Omental fat pad (tissue), 4 donors: ENCODE measurements at places on chromosomes 3 and 15. TPM values are rescaled to one million over a fixed set of nuclear protein-coding genes. Genes with fewer than 3 reads are reported as not detected.

DNA sequence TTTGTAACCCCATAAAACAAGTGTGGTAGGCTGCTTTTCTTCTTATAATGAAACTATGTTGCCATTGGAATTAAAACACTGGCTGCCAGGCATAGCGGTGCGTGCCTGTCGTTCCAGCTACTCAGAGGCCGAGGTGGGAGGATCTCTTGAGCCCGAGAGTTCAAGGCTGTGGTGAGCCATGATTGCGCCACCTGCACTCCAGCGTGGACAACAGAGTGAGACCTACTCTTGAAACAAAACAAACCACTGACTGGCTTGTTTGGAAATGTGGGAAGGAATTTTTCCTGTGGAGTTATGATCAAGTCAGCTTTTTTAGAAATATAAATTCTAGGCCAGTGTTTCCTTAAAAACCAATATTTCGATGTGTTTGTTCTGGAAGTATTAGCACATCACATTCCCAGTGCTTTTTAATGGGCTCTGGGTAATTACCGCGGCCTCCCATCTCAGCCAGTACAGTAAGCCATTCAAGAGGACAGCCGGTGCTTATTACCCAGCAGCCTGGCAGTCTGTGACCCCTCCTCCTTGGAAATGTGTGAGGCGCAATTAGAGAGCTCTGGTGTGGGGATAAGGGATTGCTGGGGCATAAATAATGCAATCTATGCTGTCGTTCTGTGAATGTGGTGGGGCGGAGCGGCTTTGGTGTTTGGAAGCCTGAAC is 58.3 kb upstream of the TRAK1 start:
- no peak for DNase-seq

GRCh38 chr15:61796056-61796455 is 264.2 kb downstream of the VPS13C start:
- no peak for DNase-seq

DNA sequence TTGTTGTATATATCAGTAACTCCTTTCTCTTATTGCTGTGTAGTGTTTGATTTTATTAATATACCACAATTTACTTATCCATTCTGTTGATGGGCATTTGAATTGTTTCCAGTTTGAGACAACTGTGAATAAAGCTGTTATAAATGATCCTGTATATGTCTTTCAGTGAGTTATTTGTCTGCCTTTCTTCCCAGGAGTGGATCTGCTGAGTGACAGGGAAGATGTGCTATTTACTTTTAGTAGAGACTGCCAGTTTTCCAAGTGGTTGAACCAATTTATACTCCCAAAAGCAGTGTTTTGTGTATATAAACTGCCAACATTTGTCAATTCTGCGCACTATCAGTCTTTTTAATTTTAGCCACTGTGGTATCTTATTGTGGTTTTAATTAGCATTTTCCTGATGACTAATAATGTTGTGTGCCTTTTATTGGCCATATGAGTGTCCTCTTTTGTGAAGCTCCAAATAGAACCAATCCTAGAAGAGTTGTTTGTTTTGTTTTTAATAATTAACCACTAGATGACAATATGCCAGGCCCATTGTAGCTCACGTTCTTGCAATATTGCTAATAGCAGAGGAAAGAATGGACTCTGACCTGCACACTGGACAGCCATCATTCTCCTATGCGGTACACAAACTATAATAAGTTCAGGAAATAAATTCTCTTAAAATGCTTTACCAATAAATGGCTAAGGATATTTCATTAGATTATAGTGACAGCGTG is 25.3 kb downstream of the TRANK1 start:
- DNase-seq, result no peak

CERS3 gene
- total RNA-seq, result not detected

DNA sequence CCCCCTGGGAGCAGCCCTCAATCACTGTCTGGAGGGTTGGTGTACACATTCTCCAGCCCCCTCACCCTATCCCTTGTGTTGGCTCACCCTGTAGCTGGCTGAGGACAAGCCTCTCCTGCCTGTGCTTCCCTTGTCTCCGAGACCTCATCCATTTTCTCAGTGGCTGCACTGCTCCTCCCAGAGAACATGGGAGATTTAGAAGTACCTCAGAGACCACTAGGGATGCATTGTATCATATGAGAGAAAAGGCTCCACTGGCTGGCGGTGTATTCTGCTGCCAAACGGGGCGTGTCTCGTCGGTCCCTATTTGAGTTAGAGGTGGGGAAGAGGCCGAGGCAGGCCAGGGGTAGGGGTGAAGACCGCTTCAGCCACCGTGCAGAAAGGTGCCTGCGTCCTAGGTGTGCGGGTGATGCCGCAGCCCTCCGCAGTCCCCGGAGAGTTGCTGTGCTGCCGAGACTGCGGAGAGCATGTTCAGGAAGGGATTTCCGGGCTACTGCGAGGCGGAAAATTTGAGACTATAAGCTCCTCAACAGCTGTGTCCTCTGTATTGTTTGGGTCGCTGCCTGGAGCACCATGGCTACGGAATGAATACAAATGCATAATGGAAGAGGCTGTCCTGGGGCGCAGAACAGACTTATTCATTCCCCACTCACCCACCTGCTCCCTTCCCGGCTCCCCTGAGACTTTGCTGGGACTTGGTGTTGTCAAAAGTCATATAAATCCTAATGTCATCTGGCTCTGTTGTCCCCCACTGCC is 43.8 kb downstream of the SPSB4 start:
- DNase-seq, result no peak

CHAC1 gene
- 20.8 TPM for total RNA-seq

DNA sequence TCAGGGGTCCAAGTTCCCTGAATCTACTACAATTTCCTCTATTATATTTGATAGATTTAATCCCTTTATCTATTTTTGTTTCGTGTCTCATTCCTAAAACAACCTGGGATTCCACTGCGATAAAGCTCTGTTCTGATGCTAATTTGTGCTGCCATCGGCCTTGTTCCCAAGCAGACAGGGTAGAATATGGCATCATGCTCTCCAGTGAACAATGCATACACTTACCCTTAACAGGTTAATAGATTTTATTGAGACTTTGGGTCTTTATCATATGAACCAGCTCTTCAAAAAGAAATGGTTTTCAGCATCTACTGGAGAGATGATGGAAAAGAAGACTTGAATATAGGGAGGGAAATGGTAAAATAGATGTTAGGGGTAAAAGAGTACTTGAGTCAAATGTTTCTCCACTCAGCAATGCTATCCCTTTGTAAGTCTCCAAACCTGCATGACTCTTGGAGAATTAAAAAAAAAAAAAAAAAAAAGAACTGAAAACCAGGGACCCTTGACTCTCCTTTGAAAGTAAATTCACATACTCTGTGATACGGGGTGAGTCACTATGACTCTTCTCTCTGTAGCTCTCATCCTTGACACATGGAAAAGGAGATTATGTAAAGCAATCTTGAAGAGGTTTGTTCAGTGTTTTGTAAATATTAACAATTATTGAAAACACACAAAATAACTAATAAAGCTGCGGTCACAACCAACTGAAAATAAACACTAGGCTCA is 268.8 kb downstream of the ZBTB20 start:
- no peak for DNase-seq

CCR4 gene
- not detected for total RNA-seq

GRCh38 chr3:175428466-175428865 is 569.3 kb downstream of the NAALADL2 start:
- DNase-seq, result no peak

GRCh38 chr3:63349583-63350573 is 71.8 kb downstream of the SYNPR start:
- DNase-seq, result no peak

GRCh38 chr15:32828507-32829186 is 110.8 kb downstream of the GREM1 start:
- no peak for DNase-seq

DNA sequence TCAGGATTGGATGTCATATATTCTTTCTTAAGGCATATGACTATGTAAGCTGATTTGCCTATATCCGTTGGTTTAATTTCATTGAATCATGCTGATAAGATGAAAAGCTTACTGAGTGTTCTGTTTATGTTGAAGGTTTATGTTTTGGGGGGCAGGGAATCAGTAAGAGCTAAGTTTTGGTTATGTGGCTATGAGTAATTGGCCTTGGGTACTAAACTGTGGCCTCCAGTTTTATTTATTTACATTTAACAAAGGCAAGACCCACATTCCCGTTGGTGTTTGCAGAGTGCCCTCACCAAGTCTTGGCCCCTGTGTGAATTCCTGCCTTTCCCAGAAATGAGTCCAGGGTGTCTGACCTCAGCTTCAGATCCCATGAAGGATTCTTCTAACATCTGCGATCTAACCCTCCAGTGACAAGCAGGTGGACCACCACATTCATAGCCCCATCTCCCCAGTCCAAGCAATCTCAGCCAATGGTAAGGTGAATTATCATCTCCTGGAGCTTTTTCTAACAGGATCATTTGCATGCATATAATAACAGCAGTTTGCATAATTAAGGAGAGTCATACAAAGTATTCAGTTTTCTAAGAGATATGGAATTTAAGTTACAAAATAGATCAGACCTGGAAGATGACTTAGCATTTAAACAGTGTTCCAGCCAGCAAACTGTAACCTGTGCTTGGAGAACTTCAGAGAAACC is 27.4 kb downstream of the GLDN start:
- DNase-seq, result no peak
